ENCODE measurements at places on chromosomes 11 and 22. TPM values are rescaled to one million over a fixed set of nuclear protein-coding genes. Genes with fewer than 3 reads are reported as not detected.

Gene PGR
- not detected for total RNA-seq

Gene PDE2A
- 10.2 TPM for total RNA-seq

Gene CELSR1
- total RNA-seq: 0.38 TPM

Gene KCNJ11
- 0.18 TPM for total RNA-seq

Gene TMEM138
- 13.3 TPM for total RNA-seq

Gene OR8B8
- not detected for total RNA-seq

Gene POU2AF3
- not detected for total RNA-seq

Gene TRIM68
- total RNA-seq: 14.4 TPM
